ENCODE measurements at places on chromosomes 12 and 14.

DNA sequence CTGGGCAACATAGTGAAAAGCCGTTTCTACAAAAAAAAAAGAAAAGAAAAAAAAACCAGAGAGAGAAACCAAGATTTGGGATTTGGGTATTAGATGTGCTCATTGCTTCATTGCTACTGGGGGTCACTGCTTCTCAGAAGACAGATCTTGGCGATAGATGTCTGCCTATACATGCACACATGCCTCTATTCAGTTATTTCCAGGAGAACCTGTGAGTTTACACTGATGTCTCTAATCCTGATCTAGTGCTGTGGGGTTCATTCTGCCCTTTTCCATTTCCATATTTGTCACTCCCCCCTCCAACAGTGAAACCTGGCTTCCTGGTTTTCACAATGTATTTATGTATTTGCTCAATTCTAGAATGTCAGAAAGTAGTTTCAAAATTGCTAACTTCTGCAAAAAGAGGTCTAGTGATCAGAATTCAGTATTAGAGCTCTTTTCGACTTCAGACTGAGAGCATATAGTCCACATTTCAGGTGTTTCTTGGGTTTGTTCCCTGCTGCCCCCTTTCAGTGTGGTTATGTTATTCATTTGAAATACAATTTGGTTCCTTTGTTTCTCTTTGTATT, 111.0 kb downstream of the SLC25A47 start:
- no peak for DNase-seq

- DNase-seq = no peak
Measured at GRCh38 chr14:44384093-44384492, 123.0 kb downstream of the FSCB start.

GRCh38 chr12:132881818-132882217, 5.6 kb downstream of the CHFR start:
- DNase-seq = no peak

- no peak for DNase-seq
Measured at GRCh38 chr14:105487986-105488777, 1.5 kb downstream of the CRIP1 start.

DNA sequence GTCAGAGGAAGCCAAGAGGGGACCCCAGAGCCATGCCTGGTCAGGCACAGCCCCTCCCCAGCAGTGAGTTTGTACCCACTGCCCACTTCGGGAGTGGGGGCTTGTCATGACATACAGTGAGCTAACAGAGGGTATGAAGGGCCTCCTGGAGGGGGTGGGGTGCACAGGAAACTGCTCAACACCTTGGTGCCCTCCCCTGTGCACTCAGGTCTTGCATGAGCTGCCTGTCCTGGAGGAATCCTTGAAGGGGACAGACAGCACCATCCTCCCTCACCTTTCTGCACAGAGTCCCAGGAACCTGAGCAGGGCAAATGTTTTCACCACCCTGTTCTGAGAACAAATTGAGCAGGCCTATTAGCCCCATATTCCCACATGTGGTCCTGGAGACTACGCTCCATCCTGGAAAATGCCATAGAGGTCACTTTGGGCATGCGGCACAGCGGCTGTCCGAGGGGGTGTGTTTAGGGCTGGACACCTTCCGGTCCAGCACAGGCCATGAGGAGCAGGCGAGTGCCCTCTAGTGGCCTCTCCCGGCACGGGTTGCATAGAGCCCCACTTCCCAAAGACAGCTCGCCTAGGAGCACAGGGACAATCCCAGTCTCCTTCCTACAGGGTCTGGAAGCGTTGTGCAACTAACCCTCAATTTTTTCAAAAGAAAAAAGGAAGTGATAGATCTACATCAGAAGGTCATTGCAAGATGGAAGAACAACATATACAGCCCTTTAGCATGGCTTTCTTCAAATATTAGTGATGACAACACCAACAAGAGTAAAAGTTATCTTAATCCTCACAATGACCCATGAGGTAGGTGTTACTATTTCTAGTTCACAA, 31.9 kb upstream of the ZFP36L1 start:
- peak; percentile 41 for DNase-seq

- no peak for DNase-seq
Measured at GRCh38 chr14:63435838-63436237, 107.3 kb downstream of the PPP2R5E start.

DNA sequence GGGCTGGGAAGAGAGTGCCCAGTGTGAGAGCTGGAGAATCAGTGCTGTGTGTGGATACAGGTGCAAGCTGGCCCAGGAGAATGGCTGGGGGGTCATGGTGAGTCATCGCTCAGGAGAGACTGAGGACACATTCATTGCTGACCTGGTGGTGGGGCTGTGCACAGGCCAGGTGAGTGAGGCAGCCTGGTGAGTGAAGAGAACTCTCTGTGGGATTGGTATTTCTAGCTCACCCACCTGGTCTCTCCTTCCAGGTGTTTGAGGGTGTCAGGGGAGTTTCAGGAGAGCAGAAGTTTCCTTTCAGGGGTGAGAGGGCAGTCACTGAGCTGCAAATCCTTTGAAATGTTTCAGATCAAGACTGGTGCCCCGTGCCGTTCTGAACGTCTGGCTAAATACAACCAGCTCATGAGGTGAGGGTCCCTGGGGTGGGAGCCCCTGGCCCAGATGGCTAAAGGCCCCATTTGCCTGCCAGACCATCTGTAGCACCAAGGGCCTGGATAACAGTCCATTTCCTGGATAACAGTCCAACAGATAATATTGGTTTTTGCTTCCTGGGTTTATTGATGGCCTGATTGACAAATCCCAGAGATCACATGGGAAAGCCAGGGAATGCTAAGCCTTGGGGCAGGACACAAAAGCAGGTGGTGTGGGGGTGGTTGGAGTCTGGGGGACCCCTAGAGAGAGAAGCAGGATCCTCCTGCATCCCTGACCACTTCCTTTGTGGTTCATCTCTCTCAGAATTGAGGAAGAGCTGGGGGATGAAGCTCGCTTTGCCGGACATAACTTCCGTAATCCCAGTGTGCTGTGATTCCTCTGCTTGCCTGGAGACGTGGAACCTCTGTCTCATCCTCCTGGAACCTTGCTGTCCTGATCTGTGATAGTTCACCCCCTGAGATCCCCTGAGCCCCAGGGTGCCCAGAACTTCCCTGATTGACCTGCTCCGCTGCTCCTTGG, 5.5 kb upstream of the ATN1 start:
- DNase-seq = no peak

DNA sequence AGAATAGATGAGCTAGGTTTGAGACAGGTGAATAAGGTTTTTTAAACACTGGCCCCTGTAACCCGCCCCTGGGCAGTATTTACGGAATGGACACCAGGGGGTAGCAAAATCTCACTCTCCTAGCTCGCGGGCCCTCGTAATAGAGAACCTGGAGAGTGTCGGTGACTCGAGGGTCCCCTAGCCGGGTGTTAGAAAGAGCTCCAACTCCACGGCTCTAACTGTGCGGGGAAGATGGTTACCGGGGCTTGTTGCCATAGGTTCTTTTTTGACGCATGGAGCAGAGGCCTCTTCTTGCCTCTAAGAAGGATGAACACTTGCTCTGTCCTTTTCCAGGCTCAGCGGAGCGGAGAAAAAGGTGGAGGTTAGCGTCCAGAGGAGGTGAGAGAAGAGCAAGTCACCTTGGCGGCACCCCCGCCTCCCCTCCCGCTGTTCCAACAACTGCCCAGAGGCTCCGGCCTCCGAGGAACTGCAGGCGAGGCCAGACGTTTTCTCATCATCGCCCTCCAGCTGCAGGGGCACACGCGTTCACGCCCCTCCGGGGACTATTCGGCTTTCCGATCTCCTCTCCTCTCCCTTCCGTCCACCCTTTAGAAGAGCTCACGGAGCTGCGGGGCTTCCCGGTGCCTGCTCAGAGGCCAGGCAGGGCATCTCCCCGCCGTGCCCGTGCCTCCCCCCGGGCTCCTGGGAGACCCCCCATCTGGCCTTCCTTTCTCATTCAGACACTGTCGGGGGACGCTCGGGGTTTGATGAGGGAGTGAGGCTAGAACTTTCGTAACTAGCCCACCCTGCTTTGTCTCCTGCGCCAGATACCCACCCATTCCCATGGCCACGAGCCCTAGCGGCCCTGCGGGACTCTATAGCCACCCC, 1.4 kb upstream of the ARHGEF40 start:
- DNase-seq = peak; percentile 6

DNA sequence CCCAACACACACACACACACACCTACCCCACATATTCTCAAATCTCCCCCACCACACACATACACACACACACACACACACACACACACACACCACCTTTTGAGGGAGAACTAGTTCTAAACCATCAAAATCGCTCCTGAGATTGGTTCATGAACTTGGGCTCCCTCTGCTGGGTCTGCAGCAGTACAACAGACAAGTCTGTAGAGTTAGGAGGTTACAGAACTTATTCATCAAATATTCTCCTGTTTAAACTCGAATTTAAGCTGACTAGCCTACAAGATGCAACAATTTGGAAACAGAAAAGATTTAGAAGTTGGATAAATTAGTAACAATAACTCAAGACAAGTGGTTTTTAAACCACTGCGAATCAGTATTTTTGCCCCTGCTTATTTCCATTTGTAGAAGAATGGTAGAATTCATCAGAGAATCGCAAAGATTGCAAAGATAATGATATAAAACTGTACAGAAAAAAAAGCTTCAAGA, 136.4 kb upstream of the USP15 start:
- no peak for DNase-seq

- no peak for DNase-seq
Measured at GRCh38 chr12:40212566-40212965, 12.2 kb upstream of the LRRK2 start.

DNA sequence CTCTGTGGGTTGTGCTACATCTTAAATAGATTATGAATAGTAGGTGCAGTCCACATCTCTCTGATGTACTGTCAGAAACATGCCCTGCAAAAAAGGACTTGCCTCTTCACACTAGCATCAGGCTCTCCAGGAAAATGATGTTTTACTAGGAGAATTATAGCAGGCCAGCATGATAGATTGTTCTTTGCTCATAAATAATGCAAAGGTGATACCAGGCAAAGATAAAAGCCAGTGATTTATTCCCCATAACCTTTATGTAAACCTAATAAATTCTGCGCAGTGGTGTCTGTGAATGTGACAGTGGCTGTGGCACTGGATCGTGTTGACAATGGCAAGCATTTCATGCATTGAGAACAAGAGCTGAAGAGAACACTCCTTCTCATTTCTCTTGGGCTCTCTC, 646.5 kb upstream of the SEL1L start:
- no peak for DNase-seq

GRCh38 chr14:92176476-92176875, 54.7 kb downstream of the CPSF2 start:
- DNase-seq = no peak

DNA sequence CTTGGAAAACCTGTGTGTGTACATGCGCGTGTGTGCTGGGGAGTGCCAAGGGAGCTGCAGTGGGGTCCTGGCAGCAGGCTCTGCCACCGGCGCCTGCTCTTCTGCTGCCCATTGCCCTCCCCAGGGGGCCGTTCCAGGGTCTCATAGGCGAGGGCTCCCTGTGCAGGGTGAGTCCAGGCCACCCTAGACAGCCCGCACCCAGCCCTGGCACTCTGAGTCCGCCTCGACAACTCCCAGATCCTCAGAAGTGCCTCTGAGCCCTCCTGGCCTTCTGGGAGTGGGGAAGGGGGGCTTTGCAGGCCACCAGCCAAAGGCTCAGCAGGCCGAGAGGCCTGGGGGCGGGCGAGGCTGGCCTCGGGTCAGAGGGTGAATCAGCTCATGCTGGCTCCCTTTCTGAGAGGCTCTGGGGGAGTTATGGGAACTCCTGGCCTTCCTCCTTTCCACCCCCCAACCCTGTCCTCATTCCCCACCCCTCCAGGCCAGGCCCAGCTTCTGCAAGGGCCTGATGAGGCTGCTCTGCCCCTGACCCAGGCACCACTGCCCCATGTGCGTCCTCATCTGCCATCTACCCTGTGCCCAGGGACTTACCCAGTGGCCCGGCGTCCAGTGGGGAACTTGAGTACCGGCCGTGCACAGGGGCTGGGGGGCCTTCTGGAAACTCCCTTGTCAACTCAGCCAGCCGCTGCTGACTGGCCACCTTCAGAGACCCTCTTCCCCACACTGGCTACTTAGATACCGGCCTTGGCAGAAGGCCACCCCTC, 2.1 kb upstream of the TEDC1 start:
- DNase-seq = no peak

Measured in anterior cingulate cortex (tissue), 58 donors.